ENCODE measurements at places on chromosomes 2 and 18.

DNA sequence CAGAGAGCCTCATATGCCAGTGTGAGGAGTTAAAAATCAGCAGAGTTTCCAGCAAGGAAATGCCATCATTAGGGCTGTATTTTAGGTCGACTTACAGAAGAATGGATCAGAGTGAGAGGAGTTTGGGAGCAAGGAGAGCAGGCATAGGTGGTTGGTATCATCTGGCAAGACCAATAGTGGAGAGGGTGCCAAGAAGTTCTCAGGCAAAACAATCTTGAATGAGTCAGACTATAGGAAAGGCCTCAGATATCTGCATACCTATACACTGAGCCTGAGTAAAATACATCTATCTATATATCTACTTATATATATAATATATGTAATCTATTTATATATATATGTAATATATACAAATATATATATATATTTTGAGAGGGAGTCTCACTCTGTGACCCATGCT, 57.3 kb downstream of the TMEFF2 start:
- no peak for DNase-seq

DNA sequence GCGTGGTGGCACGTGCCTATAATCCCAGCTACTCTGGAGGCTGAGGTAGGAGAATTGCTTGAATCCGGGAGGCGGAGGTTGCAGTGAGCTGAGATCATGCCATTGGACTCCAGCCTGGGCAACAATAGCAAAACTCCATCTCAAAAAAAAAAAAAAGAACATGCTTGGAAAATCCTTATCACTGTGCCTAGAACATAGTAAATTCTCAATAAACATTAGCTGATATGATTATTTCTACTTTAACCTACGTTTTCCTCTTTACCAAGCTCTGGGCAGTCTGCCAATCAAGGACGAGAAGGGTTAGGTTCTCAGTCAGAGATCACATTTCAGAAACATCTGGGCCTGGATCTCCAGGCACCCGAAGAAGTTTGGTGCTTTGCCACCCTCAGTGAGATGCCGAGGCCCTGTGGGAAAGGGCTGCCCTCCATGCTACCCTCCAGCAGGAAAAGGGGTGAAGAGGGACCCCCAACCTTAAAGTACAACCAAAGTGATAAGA, 107.7 kb downstream of the BCL11A start:
- DNase-seq: no peak

DNA sequence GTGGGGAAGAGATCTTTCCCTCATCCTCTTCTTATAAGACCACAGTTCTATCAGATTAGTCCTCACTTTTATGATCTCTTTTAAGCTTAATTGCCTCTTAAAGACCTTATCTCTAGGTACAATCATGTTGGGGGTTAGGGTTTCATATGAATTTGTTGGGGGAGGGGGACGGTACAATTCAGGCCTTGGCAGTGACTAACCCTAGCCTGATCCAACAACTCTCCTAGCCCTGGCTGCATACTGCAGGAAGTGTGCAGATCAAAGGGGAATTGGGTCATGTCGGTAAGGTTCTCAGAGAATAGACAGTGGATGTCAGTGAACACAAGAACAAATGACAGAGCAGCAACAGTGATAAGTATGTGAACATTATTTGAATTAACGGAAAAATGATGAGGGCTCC, 16.4 kb downstream of the CAPN13 start:
- DNase-seq: no peak

DNA sequence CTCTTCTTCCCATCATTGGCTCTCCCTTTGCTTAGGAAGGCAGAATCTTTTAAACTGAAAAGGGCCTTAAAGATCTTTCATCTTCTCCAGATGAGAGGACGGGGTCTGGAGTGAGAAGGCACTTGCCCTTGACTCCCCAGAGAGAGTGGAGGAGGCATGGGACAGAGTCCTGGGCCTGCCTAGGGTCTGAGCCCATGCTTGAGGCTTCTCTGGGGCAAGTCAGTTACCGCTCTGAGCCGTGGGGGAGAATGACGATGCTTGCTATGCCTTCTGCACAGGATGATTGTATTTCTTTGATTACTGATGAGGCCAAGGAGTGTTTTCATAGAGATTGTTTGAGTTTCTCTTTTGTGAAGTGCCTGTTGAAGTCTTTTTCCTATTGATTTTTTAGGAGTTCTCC, 921 bp downstream of the PLB1 start:
- no peak for DNase-seq
